ENCODE measurements at places on chromosomes 6 and 20. TPM values are rescaled to one million over a fixed set of nuclear protein-coding genes. Genes with fewer than 3 reads are reported as not detected.

ARFGEF2 gene
- total RNA-seq, result 27.9 TPM

LRRC73 gene
- 1.8 TPM for total RNA-seq

MAP3K4 gene
- total RNA-seq, result 48.5 TPM

CPNE5 gene
- total RNA-seq, result 6.9 TPM

PGC gene
- 0.36 TPM for total RNA-seq

HS3ST5 gene
- 7.4 TPM for total RNA-seq

GMNN gene
- 14.6 TPM for total RNA-seq

WDR27 gene
- 65.5 TPM for total RNA-seq

ULBP3 gene
- 4.2 TPM for total RNA-seq

FAXC gene
- total RNA-seq, result 36.3 TPM

NDUFAF4 gene
- 23.2 TPM for total RNA-seq

IL17A gene
- not detected for total RNA-seq

CYP24A1 gene
- 1.1 TPM for total RNA-seq

BNIP5 gene
- total RNA-seq, result not detected

TNFRSF6B gene
- 0.82 TPM for total RNA-seq

BCAS1 gene
- 6.1 TPM for total RNA-seq

HLA-DPB1 gene
- total RNA-seq, result 1.8 TPM

VGLL2 gene
- not detected for total RNA-seq

MYB gene
- 9.0 TPM for total RNA-seq

OTOR gene
- not detected for total RNA-seq

FOXA2 gene
- not detected for total RNA-seq

SAMD10 gene
- total RNA-seq, result 7.9 TPM
